ENCODE measurements at places on chromosomes 6 and 20.

- DNase-seq, result no peak
These were observed 296.5 kb upstream of the SLC35B3 start for GRCh38 chr6:8731874-8732273.

GRCh38 chr6:14530385-14530784, 412.8 kb downstream of the CD83 start:
- DNase-seq, result no peak

DNA sequence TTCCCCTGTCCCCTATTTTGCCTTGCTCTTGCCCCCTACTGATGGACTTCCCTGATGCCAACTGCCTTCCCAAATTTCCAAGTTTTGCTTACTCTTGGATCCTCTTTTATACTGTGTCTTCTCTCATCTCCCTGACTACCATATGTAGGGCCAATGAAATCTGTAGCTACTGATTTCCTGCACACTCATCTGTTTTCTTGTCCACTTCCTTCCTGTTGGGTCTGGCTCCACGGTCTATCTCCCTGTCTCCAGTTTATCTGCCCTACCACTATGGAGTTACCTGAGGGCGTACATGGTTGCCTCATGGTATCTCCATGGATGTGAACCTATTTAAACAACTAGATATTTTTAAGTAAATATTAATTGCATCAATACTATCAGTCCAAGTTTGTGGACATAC, 140.3 kb upstream of the MCHR2 start:
- DNase-seq, result no peak

DNA sequence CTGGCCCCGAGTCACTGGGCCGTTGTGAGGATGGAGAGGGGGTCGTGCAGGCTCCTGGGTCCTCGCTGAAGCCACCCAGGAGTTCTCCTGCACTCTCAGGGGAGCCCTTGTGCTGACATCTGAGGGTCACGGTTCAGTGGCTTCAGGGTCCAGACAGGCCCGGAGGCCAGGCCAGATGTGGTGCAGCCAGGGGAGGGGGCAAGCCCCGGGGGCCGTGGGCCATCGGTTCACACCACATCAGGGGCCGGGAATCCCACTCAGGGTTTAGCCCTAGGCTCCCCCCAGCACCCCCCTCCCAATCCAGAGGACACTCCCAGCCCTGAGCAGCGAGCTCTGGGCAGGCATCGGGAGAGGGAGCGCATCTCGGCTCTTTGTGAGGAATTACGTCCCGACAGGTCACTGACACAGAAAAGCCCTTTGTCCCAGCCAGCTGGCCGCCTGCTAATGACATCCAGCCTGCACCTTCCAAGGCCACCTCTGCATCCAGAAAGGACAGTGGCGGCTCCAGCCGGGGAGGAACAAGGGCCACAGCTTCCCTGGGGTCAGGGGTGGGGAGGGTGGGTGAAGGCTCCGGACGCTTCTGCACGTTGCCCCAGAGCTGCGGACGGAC, 6.4 kb upstream of the CHRNA4 start:
- no peak for DNase-seq

GRCh38 chr20:52172392-52173047, 19.1 kb downstream of the ZFP64 start:
- no peak for DNase-seq

Measured in HT-29 (cell line).